A549 (cell line): ENCODE measurements at places on chromosomes 16 and 17. TPM values are rescaled to one million over a fixed set of nuclear protein-coding genes. Genes with fewer than 3 reads are reported as not detected.

GRCh38 chr17:49055181-49055927 is 58.2 kb downstream of the IGF2BP1 start:
- DNase-seq: no peak

- peak; percentile 68 for DNase-seq
These were observed 28.4 kb upstream of the TMC5 start for GRCh38 chr16:19389246-19389645.

- DNase-seq: no peak
These were observed 16.2 kb downstream of the LUC7L start for GRCh38 chr16:212999-213398.

- DNase-seq: no peak
These were observed 79.9 kb downstream of the NCOR1 start for GRCh38 chr17:16135461-16135860.

The DCTPP1 gene
- 114 to 121 TPM (median 120 TPM) in 3 replicates for polyA plus RNA-seq
